Caudate nucleus (tissue), 63 donors: ENCODE measurements at places on chromosomes 12 and 14.
A peak's percentile ranks its signal among the peaks of the same experiment; 100 is the strongest.

DNA sequence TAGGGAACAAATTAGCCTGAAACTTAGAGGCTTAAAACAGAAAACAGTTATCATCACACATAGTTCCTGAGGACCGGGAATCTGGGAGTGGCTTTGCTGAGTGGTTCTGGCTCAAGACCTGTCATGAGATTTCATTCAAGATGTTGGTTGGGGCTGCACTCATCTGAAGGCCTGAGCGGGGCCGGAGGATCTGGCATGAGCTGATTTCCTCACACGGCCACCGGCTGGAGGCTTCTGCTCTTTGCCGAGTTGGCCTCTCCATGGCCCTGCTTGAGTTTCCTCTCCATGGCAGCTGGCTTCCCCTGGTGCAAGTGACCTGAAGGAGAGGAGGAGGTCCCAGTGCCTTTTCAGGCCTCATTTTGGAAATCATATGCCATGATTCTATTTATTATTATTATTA, 128.1 kb downstream of the PAPOLA start:
- DNase-seq = no peak

DNA sequence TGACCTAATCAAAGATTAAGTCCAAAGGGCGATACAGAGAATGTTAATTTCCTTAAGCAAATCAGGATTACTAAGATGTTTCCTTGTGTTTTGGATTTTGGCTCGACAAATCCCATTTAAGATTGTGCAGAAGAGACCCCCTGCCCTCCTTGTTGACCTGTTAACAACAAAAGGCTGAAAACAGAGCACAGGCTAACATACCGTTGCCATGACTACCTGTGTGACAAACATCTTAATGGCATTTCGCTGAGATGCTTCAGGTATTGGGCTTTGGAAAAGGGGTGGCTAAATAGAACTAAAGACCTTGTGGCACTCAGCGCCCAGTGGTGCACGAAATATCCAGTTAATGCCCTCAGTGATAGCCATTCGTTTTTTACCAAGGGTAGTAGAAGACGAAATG, 1532.3 kb upstream of the TMEM132C start:
- no peak for DNase-seq

DNA sequence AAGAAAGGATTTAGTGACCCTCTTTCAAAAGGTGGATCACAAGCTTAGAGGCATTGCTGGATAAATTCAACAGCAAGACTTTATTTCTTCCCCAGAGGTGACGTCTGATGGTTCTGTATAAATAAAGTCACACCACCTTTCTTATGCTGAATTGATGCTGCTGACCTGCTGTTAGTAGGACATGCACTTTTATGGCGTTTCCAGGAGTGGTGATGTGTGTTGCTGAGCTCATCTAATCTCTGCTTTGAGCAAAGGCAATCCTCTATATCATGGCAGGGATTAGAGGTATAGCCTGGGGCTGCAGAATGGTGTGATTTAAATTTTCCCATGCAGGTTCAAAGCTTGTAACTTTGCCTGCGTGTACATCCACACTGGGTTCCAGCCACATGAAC, 94.9 kb downstream of the ETV6 start:
- no peak for DNase-seq

DNA sequence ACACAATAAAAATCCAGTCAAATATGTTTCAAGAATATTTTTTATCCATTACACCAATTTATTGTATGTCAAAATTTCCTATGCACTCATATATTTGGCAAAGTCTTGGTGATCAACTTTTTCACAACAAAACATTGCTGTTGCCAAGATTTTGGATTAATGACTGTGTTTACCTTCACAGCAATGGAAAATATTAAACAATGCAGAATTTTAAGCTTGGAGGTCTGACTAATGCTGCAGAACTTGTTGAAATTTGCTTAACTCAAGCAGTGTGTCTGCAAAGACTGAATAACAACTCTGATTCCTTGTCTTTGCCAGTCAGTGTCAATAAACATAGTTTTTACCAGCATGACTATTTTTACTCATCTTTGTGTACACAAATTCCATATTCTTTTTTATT, 336.4 kb downstream of the CCER1 start:
- DNase-seq = no peak

- DNase-seq = no peak
Measured at GRCh38 chr12:48882972-48883304, 17.3 kb upstream of the RND1 start.

- no peak for DNase-seq
Measured at GRCh38 chr12:130714091-130714590, 2.0 kb downstream of the RIMBP2 start.

GRCh38 chr14:58695514-58695913, 57.8 kb downstream of the DACT1 start:
- no peak for DNase-seq

GRCh38 chr14:71332476-71332875, 425.2 kb downstream of the PCNX1 start:
- DNase-seq = no peak

DNA sequence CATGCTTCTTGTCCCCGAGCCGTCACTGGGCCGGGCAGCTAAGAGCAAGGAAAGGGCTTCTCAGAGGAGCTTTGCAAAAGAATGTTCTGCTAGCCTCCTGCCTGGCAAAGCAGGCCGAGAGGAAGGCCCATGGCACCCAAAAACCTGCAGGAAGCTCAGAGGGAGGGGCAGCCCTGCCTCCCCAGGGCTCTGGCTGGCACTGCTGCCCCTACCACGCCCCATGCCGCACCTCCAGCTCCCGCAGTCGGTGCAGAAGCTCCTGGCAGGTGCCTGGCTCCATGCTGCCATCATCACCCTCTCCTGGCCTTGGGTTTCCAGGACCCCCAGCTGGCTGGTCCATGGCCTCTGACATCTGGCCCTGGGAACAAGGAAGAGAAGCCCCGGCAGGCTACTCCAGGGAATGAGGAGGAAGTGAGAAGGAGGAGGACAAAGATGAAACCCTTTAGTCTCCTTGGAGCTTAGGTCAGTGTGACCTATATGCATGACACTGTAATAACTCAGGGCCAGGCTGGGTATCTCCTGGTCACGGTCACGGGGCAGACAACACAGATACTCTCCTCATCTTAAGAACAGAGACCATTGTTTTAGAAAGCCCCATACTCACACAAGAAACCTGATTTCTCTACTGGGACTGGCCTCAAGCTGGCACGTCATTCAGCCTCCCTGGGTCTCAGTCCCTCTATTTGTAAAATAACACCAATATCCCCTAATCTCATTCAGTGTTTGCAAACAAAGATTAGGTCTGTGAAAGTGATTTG, 24.3 kb downstream of the NCKAP5L start:
- no peak for DNase-seq

DNA sequence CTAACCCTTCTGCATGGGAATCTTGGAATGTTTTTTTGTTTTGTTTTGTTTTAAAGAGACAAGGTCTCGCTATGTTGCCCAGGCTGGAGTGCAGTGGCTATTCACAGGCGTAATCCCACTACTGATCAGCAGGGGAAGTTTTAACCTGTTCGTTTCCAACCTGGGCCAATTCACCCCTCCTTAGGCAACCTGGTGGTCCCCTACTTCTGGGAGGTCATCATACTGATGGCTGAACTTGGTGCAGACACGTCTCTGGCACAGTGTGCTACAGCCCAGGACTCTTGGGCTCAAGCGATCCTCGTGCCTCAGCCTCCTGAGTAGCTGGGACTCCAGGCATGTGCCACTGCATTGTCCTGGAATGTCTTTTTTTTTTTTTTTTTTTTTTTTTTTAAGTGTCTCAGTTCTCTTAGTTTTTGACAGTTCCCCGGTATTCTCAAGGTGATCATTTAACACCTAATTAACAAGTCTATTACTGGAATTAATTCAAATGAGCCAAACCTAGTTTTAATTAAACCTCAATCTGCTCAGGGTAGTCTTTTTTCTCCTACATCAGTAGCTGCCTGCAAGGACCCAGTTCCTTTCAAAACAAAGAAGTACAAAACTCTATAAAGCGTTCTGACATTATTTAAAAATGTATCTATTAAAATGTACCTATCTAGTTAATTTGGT, 49.0 kb upstream of the ISM2 start:
- DNase-seq = no peak

- DNase-seq = no peak
Measured at GRCh38 chr12:23055004-23055403, 430.0 kb downstream of the ETNK1 start.

DNA sequence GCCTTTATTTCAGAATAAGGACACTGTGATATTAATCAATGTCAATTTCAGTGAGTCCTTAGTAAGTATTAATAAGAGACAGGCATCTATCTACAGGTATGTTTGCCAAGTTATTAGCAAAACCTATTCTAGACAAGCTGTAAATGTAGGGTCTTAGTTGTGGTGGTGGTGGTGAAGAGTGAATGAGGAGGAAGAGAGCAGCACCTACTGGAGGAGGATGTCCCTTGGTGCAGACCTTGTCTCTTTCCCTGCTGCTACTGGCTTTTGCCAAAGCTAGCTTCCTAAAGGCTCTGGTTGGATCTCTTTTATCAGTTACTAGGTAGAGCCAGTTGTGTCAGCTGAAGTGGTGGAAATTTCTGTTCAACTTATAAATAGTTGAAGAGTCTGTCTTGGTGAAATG, 304.8 kb upstream of the ATP2B1 start:
- DNase-seq = no peak

DNA sequence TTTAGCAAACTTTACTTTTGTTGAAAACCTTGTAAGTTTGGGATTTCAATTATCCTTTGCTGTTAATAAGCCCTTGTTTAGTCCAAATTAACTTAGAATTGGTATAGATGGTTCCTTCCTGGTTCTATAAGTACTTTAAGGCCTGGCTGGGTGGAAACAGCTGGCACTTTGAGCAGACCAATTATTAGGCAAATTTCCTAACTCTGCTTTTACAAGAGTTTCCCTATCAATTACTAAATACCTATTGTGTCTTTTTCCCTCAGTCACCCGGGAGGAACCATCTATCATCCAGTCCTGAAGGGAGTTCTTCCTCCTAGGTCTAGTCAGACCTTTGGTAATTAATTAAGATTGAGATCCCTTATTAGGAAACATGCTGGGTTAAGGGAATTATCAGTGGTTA, 138.0 kb downstream of the SLC38A6 start:
- DNase-seq = no peak

GRCh38 chr12:13119826-13120225, 16.4 kb upstream of the GSG1 start:
- DNase-seq = no peak

- no peak for DNase-seq
Measured at GRCh38 chr12:1013618-1014489, 22.8 kb downstream of the ERC1 start.

DNA sequence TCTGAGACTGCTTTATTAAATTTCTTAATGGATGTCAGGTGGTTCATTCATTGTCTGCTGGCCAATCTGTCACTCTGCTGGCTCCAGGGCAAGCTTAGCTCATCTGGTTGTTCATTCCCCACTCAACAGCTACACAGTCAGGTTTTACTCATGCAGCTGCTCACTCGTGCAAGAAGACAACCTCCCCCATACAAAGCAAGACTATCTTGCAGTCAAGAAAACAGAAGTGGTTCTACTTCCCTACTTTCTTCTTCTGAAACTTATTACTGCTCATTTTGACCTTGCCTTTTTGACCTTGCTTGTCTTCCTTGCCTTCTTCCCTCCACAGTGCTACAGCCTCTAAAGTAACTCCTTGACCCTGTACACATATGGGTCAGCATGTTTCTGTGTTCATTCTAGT, 277.9 kb downstream of the SSPN start:
- DNase-seq = no peak

- DNase-seq = no peak
Measured at GRCh38 chr14:99064262-99064954, 207.6 kb downstream of the BCL11B start.

DNA sequence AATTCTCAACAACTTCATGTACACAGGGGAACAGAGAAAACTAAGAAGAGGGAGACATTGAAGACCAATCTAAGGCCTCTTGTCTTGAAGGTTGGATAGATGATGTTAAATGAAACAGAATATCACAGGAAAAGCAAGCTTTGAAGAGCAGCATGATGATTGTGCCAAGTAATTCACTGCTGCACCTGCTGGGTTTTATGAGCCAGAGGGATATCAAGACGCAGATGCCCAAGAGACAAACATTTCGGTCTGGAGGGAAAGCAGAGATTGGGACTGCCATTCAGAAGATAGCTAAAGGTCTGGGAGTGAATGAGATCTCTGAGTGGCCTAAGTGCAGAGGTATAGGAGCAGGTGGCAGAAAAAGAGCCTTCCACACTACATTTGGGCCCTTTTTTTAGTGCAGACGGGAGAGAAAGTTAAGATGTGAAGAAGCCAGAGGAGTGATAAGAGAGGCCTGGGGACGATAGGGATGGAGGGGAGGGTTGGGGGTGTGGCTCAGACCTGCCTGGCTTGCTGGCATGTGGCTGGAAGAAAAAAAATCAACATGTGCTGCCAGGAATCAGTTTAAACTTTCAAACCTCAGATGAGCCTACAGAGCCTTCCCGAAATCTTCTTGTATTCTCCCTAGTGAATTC, 200.6 kb downstream of the AEBP2 start:
- no peak for DNase-seq

GRCh38 chr12:26204612-26205289, 9.4 kb downstream of the SSPN start:
- DNase-seq = peak; percentile 11

DNA sequence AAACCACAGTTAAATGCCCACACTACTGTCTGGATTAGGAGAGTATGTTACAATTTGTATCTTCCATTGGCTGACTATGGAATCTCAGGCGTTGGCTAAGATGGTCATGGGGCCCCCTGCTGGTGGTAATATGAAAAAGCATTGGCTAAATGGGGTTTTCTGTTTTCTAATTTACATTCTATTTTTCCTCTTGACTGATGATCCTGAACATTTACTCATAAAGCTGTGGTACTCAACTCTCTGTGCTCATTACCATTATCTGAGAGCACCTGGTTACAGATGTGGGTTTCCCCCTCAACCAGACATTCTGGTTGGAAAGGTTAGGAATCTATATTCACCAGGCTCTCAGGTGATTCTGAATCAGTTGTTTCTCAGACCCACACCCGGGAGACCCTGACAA, 64.8 kb downstream of the WSCD2 start:
- DNase-seq = no peak

DNA sequence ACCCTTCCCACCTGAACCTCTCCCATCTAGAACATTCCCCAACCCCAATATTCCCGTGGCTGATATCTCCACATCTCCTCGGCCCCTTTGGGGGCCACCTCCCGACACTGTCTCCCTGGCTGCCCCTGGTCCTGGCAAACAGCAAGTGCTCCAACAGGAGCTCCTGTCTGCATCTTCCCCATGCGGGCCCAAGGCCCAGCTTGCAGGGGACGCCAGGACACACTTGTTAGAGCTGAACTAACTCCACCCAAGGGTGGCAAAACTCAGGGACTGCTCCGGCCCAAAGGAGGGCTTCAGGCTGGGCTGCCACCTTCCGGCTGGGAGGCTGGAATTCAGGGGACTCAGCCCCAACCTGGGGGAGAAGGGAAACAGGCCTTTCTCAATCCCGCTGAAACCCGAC, 106.6 kb downstream of the NCOR2 start:
- no peak for DNase-seq

GRCh38 chr12:121181181-121181580, 28.7 kb upstream of the P2RX4 start:
- DNase-seq = no peak

- no peak for DNase-seq
Measured at GRCh38 chr12:132323171-132324010, 6.0 kb downstream of the GALNT9 start.
